ENCODE measurements at places on chromosomes 3 and 15.

DNA sequence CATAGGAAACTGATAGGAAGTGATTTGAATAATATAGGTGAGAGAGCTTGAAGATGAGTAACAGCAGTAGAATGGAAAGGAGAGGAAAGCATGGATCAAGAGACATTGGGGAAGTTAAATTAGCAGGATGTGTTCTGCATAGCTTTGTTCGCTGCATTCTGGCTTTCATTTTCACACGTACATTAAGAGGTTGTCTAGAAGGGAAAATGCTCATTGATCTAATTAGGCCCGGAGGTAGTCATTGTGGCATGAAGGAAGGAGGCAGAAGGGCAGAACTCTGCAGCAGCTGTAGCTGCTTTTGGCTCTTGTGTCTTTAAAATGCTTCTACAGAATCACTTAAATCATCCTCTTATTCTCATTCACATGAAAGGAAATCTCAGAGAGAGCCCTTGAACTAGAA lies 40.3 kb downstream of the KCNAB1 start:
- DNase-seq, result peak; percentile 4

DNA sequence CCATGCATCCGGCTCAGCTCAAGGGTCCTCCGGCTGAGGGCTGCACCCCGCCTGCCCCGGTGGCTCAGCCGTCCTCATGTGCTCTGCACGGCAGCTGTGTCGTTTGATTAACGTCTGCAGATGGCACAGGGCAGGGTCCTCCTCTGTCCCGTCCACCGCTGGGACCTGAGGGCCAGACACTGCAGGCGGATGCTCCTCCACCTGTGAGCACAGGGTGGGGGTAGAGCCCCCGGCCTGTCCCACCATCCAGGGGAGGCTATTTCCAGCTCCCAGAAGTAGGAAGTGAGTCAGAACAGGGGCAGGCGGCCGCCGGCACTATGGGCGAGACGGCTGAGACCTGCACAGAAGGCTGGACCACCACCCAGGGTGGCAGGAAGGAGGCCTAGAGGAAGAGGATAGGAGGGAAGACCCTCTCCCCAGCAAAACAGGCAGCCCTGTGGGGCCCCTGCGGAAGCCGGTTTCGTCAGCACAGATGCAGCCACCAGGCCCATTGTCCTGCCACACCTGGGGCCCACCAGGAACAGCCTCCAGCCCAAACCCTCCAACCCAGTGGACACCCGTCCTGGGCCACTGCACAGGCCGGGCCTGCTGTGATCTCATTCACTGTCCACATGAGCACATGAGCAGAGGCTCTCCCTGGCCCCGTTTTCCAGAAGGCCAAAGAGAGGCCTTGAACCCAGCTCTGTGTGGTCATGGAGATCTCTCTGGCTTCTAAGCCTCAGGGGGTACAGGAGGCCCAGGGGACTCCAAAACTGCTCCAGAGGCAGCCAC lies 12.6 kb upstream of the PLXND1 start:
- no peak for DNase-seq

DNA sequence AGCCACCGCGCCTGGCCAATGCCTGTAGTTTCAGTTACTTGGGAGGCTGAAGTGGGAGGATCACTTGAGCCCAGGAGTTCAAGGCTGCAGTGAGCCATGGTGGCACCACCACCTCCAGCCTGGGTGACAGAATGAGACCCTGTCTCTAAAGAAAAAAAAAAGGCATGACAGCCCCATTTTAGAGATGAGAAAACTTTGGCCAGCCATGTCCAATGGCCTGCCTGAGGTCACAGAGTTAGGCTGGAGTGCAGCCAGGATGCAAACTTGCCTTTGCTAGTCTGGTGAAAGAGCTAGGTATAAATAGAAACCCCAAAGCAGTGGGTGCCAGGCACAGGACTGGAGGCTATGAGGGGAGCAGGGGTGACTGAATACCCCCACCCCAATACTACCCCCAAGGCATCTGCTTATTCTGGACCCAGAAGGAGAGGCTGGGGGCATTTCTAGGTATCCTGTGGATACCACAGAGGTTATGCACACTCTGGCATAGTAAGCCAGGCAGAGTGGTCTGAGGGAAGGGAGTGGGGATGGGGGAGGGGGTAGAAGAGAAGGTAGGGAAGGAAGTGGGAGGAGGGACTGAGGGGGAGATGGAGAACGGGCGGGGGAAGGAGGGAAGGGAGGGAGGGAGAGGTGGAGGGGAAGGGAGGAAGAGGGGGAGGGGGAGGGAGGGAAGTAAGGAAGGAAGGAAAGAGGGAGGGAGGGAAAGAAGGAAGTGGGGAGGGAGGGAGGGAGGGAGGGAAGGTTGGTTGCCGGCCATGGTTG lies 16.2 kb upstream of the C15orf39 start:
- DNase-seq, result no peak

DNA sequence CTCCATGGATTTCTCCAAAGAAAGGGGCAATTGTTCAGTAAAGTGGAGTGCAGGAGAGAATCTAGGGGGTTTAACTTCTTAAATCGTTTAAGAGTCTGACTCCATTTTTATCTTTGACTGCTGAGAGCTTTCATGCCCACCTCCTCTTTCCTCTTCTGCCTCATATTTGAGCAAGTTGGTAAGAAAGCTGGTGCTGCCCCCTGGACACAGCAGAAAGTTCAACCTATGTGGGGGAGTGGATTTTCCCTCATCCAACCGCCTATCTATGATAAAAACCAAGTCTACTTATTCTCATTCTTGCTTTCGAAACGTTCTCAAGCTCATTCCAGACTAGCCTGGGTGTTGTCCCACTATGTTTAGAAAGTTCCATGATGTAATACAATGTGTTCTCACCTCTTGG lies 26.0 kb downstream of the HHLA2 start:
- DNase-seq, result peak; percentile 66

DNA sequence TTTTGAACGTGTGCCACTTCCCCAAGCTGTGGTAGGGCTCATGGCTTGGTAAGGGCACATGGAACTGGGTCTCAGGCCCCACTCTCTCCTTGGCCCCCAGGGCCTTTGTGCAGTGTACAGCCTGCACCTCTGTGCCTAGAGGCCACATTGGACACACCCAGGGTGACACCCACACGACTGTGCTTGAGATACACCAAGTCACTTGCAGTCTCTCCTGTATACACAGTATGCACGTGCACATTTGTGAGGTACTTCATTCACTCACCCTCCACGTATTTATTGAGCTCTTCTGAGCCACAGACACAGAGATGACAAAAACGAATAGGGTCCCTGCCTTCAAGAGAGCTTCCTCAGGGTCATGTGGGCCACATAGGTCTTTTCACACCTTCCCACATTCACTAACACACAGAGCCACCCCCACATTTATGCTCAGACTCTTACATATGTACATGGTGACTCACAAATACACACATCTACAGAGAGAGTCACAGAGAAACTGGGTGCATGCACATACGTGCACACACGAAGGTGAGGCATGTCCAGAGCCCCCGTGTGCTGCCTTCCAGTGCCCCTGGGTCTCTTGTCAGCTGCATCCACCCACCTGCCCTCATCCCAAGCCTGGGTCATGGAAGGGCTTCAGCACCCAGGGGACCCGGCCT lies 9.8 kb upstream of the TMEM115 start:
- DNase-seq, result no peak

GRCh38 chr3:186965141-186965879 lies 35.0 kb downstream of the ST6GAL1 start:
- peak; percentile 11 for DNase-seq

- no peak for DNase-seq
Observed at GRCh38 chr15:35863655-35864054, 317.7 kb upstream of the DPH6 start.

- DNase-seq, result no peak
Observed at GRCh38 chr15:50797926-50798325, 32.4 kb upstream of the SPPL2A start.

GRCh38 chr3:26558257-26558656 lies 64.3 kb upstream of the LRRC3B start:
- no peak for DNase-seq

GRCh38 chr3:50190936-50191660 lies at the start of gene GNAT1:
Gene GNAT1, plus strand, starts transcription at chr3:50191610. Its CDS starts 116 bp downstream, at chr3:50191726.
- DNase-seq, result no peak

- DNase-seq, result no peak
Observed at GRCh38 chr15:63600001-63600615, 2.9 kb downstream of the FBXL22 start.

GRCh38 chr3:53051929-53052328 lies 6.1 kb upstream of the SFMBT1 start:
- no peak for DNase-seq

DNA sequence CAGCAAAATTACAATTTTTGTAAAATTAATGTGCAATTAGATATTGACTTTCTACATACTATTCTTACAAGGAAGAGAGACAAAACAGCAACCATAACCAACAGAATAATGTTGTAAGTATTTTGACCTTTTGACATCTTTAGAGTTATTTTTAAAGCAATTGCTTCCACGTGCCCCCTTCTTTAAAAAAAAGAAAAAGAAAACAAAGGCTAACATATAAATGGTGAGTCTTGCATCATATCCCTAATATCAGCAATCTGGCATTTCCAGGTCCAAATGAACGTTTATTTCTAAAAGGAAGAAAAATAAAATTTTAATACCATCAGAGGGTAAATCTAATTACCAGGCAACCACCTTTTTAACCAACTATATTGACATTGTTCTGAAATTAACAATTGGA lies 19.3 kb upstream of the STRIT1 start:
- no peak for DNase-seq

GRCh38 chr3:41125258-41125657 lies 74.0 kb upstream of the CTNNB1 start:
- DNase-seq, result no peak

- peak; percentile 12 for DNase-seq
Observed at GRCh38 chr15:56468401-56468800, 3.5 kb upstream of the MNS1 start.

GRCh38 chr3:182808041-182808770 lies 14.9 kb downstream of the ATP11B start:
- DNase-seq, result no peak

GRCh38 chr3:39221141-39221530 lies 28.7 kb upstream of the XIRP1 start:
- no peak for DNase-seq

- DNase-seq, result no peak
Observed at GRCh38 chr3:194654443-194654842, 17.5 kb downstream of the LSG1 start.

GRCh38 chr3:15205934-15206661 lies at the start of gene CAPN7:
Gene CAPN7, plus strand, starts transcription at chr3:15206246. Its CDS starts 250 bp downstream, at chr3:15206496.
- DNase-seq, result peak; percentile 94

GRCh38 chr15:91253605-91254004 lies 153.5 kb downstream of the SV2B start:
- no peak for DNase-seq

DNA sequence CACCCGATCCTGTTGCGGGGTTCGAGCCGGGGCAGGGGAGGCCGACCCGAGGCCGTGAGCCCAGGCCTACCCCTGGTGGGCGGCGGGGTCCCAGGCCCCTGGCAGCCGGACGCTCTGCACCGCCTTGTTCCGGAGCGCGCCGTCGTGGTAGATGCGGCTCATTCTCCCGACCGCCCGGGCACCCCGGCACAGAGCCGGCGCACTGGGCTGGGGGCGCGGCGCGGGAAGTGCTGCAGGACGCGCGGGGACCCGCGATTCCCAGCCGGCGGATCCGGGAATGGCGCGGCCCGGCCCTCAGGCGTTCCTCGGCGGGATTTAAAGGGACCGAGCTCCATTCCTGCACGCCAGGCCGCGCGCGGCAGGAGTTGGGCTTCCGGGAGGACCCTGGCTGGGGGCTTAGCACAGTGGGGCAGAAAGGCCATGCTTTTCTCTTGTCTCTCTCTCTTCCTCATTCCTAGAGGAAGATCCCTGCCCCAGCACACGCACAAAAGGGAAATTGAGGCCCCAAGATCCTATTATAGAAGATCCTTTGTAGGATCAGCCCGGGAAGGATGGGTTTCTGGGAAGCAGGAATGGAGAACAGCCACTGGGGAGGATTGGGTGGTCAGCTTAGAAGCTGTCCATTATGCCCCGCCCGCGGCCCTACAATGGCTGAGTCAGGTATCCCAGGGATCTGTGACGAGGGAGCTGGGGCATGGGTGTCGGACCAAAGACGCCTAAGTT lies at the start of gene ARPIN:
Gene ARPIN, minus strand, starts transcription at position 279 of the 723 bp plus-strand sequence. Its CDS starts 117 bp downstream, at position 162.
- DNase-seq, result peak; percentile 26

DNA sequence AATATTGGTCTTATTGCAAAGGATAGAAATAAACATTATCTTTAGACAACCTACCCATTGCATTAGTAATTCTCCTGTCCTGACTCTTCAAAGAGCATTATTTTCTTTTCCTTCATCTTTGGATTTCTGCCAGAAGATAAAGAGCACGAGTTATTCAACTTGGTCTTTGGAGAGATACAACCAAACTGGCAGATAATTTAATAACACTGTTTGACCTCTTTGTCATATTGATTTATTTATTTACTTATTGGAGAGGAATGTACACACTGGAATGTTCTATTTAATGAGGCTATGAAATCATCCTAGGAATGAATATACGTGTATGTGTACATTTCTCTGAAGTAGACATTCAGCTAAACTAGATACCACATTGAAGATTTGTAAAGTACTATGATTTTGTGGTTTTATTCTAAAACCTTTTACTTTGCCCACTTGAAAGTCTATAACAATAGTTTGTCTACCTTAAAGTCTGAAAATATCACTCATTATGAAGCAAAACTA lies 462.1 kb downstream of the C3orf38 start:
- no peak for DNase-seq

DNA sequence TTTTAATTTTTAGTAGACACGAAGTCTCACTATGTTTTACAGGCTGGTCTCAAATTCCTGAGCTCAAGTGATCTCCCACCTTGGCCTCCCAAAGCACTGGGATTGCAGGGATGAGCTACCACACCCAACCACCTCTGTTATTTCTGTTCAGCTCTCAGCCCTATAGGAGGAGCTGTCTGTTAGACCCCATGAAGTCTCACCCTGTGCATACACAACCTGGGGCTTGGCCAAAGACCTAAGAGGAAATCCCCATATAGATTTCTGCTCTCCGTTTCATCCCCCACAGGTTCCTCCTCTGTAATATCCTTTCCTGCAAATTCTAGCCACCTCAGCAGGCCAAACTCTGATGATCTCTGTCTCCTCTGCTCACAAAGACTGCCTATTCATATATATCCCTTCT lies 56.6 kb upstream of the CTDSPL2 start:
- DNase-seq, result no peak

DNA sequence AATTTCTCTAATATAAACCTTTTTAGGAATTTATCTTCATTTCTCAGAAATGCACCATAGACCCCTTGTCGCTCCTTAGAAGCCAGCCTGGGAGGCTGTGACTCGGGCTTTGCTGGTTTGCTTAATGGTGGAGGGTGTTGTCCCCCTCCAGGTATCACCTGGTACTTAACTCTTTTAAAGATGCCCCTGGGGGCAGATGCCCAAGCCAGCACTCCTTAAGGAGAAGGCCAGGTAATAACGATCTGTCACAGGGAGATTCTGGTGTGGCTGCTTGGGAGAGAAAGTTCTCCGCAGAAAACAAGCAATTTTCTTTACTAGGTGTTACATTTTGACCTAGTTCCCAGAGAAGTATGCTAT lies 22.3 kb downstream of the EHD4 start:
- DNase-seq, result no peak

DNA sequence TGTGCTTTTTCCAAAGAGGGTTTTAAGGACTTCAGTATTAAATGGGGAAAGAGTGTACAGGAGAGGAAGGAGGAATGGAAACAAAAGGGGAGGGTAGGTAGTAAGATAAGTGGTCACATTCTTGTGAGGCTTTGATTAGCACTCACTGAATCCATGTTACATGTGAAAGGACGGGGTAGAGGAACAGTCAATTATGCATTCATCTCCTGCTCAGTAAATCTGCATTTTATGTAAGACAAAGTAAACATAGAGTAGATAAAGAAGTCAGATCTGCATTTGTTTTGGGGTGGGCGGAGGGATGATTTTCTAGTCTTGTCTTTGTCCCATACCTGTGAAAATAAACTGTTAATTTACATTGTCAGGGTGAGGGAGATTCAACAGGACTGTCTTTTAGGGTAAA lies 50.8 kb downstream of the SACM1L start:
- no peak for DNase-seq

All from activated CD8-positive, alpha-beta T cell treated with anti-CD3 and anti-CD28 coated beads for 36 hours (primary cell).